Mesenchymal stem cell (in vitro differentiated cells and primary cell): ENCODE measurements at places on chromosomes 11 and 22.
A peak's percentile ranks its signal among the peaks of the same experiment; 100 is the strongest.

DNA sequence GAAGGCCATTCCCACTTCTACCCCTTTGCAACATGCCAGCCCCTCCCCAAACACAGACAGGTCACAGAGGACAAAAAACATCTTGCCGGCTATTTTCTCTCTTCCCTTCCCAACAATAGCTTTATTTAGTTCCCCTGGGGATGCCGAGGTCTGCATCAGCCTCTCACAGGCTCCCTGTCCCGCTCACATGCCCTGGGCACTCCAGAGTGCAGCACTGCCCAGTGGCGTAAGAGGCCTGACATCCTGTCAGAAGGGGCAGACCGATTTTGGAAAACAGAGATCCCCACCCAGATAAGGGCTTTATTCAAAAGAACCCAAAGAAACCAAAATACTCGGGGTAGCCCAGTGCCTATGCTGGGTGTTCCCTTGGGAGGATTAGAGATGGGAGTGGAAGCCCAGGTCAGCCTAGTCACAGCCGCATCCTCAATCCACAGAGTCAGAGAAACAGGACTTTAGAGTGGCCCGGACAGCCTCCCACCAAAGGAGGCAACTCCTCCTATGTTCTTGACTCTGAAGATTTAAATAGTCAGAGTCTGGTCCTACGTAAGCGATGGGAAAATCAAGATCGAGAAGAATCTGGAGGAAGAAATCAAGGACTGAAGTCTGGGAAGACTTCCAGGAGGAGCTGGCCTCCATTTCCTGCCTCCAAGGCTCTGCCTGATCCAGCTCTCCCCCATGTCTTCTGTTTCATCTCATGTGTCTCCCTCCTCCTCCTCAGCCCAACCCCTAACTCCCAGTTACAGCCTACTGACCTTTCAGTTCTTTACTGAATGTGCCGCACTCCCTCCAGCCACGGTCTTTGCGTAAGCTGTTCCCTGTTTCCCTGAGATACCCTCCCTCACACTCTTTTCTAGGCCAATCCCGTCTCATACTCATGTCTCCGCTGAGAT lies 129.3 kb downstream of the FBXO7 start:
- no peaks in the 10 kb centered on the region for H3K4me1 ChIP-seq
- peaks cover 7% of the 10 kb centered on the region for H3K27me3 ChIP-seq
- no peak overlapping the region for H3K4me3 ChIP-seq
- H3K36me3 ChIP-seq, result no peaks in the 10 kb centered on the region
- H3K27ac ChIP-seq, result no peak overlapping the region

DNA sequence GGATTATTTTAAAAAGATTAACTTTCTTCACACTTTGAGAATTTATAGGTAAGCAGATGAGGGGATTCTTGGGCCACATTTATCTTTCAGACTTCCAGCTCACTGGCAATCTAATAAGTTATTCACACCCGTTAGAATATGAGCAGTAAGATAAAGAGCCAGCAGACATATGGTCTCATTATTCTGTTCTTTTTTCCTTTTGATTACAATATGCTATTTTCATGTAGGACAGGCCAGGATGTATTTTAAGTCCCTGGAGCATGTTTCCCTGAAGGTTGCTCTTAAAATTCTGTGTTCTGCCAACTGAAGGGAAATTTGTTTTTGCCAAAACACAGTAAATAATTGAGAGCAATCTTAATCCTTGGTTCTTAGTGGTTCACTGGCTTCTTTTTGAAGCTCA lies 22.2 kb downstream of the PDHX start:
- no peak overlapping the region for H3K27ac ChIP-seq
- no peak for DNase-seq
- H3K36me3 ChIP-seq, result peaks cover 38% of the 10 kb centered on the region
- H3K4me3 ChIP-seq, result no peak overlapping the region
- H3K27me3 ChIP-seq, result no peaks in the 10 kb centered on the region
- no peaks in the 10 kb centered on the region for H3K4me1 ChIP-seq

GRCh38 chr11:83312430-83312829 lies 26.3 kb upstream of the CCDC90B start:
- no peaks in the 10 kb centered on the region for H3K4me1 ChIP-seq
- H3K36me3 ChIP-seq, result no peaks in the 10 kb centered on the region
- no peaks in the 10 kb centered on the region for H3K27me3 ChIP-seq

DNA sequence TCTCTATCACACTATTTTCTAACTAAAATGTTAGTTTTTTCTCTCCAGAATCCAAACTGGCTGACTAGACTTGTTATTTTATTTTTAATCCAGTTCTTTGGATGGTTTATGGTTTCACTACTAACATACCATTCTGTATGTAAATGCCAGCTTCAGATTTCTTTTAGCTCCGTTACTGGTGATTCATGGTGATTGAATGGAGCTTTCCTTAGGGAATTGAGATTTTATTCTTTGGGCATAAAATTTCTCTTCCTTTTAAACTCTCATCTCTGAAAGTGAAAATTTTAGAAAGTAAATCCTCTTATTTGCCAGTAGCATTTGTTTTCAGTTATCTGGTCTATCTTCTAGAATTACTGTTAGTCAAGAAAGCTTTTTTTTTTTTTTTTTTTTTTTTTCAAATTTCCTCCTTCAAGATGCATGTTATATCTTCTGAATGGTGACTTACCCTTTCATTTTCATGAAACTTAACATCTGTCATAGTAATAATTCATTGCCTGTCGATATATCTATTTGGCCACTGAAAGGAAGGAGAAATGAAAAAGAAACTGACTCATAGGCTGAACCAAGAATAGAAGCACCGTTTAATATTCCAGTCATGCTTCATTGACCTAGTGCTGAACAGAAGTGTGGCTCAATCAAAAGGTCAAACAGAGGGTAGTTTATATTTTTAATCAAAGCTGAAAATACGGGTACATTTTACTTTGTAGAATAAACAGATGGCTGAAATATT lies 6.4 kb downstream of the ENDOD1 start:
- no peaks in the 10 kb centered on the region for H3K36me3 ChIP-seq
- peak; percentile 45 for DNase-seq
- H3K27ac ChIP-seq, result no peak overlapping the region
- H3K4me3 ChIP-seq, result peak overlapping the region; percentile 17
- peaks cover 9% of the 10 kb centered on the region for H3K4me1 ChIP-seq
- H3K27me3 ChIP-seq, result no peaks in the 10 kb centered on the region

DNA sequence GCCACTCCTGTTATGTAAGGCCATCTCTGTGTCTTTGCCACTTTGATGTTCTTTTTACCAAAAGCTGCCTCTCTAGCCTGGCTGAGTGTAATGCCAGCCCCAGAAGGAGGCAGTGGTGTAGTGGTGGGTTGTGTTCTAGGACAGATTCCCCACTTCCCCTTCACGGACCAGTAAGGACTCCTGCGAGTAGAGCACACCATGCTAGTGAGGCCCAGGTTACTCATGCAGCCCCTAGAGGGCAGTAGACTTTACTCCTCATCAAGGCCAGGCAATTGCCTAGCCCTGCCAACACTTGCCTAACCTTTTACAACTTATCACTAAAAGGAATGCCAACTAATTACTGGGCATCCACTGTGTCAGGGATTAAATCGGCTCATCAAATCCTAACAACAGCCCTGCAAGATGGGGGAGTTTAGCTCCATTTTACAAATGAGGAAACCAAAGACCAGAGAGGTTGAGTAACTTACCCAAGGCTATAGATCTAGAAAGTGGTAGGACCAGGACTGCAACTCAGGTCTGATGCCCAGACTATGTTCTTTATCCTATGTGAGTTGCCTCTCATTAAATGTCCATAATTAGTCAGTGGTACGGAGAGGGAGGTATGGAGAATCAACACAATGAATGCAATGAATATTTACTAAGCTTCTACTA lies 75.3 kb downstream of the APIP start:
- H3K4me1 ChIP-seq, result peaks cover 1% of the 10 kb centered on the region
- no peaks in the 10 kb centered on the region for H3K36me3 ChIP-seq
- H3K27ac ChIP-seq, result no peak overlapping the region
- no peak overlapping the region for H3K4me3 ChIP-seq
- DNase-seq, result peak; percentile 18
- no peaks in the 10 kb centered on the region for H3K27me3 ChIP-seq

DNA sequence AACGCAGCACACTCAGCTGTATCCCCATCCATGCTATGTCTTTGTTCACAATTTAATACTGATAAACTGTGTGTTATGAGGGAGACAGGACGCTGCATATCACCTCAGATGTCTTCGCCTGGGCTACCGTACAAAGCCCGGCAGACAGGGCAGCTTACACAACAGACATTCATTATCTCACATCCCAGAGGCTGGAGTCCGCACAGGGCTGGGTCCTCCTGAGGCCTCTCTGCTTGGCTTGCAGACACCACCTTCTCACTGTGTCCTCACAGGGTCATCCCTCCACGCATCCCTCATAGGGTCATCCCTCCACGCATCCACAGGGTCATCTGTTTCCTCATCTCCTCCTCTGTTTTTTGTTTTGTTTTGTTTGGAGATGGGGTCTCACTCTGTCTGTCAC lies 61.2 kb downstream of the SHANK2 start:
- H3K36me3 ChIP-seq, result no peaks in the 10 kb centered on the region
- no peak overlapping the region for H3K27ac ChIP-seq
- no peak overlapping the region for H3K4me3 ChIP-seq
- peaks cover 3% of the 10 kb centered on the region for H3K4me1 ChIP-seq
- no peak for DNase-seq

- peaks cover 19% of the 10 kb centered on the region for H3K36me3 ChIP-seq
- H3K27ac ChIP-seq, result no peak overlapping the region
- H3K4me1 ChIP-seq, result peaks cover 5% of the 10 kb centered on the region
- H3K4me3 ChIP-seq, result no peak overlapping the region
- DNase-seq, result no peak
Measured at GRCh38 chr22:45166932-45167331, 3.2 kb downstream of the NUP50 start.

GRCh38 chr11:134509381-134510232 lies 97.6 kb upstream of the B3GAT1 start:
- no peaks in the 10 kb centered on the region for H3K4me1 ChIP-seq
- no peak overlapping the region for H3K4me3 ChIP-seq
- H3K27ac ChIP-seq, result no peak overlapping the region
- no peaks in the 10 kb centered on the region for H3K27me3 ChIP-seq
- DNase-seq, result no peak

- H3K27me3 ChIP-seq, result no peaks in the 10 kb centered on the region
- H3K4me1 ChIP-seq, result peaks cover 47% of the 10 kb centered on the region
- no peaks in the 10 kb centered on the region for H3K36me3 ChIP-seq
- H3K27ac ChIP-seq, result peak overlapping the region; percentile 20
- H3K4me3 ChIP-seq, result no peak overlapping the region
Measured at GRCh38 chr11:75334402-75334891, 17.0 kb downstream of the ARRB1 start.

DNA sequence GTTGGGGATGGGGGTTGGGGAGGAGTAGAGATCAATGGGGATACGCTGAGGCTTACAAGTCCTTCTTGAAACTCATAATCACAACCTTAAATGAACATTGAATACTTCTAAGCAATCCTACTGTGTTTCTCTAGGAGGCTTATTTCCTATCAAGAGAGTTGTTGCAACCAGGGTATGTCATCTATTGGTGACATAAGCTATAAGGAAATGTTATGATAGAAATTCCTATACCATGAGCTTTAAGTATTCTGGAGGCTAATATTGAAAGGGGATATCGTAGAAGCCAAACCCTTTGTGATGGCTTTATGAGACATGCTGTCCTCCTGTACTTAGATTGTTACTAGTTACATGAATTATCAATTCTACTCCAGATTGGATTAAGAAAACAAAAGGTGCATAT lies 72.9 kb downstream of the DKK3 start:
- no peak for DNase-seq
- H3K36me3 ChIP-seq, result peaks cover 4% of the 10 kb centered on the region
- H3K4me1 ChIP-seq, result no peaks in the 10 kb centered on the region
- H3K4me3 ChIP-seq, result no peak overlapping the region
- no peaks in the 10 kb centered on the region for H3K27me3 ChIP-seq

- no peak overlapping the region for H3K4me3 ChIP-seq
- H3K36me3 ChIP-seq, result no peaks in the 10 kb centered on the region
- no peaks in the 10 kb centered on the region for H3K27me3 ChIP-seq
- DNase-seq, result no peak
Measured at GRCh38 chr11:35337914-35338305, 81.4 kb downstream of the SLC1A2 start.

DNA sequence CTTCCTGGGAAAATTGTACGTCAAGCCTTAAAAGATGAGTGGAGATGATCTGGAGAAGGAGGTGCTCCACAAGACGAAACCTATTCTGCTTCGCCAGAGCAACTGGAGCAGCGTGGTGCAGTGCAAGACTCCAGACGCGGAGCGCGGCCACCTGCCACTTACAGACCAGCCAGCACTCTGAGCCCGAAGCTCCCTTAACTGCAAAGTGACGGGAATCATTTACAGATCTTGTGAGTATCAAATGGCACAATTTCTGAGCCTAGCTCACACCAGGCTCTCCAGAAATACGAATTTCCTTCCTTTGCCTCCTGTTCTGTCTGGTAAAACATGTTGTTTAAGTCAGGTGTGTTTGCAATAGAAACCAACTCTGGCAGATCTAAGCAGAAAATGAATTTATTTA lies 369.3 kb downstream of the CADM1 start:
- H3K4me3 ChIP-seq, result no peak overlapping the region
- H3K36me3 ChIP-seq, result no peaks in the 10 kb centered on the region
- H3K27me3 ChIP-seq, result peaks cover 4% of the 10 kb centered on the region
- DNase-seq, result no peak

GRCh38 chr11:841981-842369 lies 354 bp downstream of the POLR2L start:
- peak overlapping the region; percentile 42 for H3K27ac ChIP-seq
- H3K27me3 ChIP-seq, result no peaks in the 10 kb centered on the region
- peaks cover 69% of the 10 kb centered on the region for H3K4me1 ChIP-seq

DNA sequence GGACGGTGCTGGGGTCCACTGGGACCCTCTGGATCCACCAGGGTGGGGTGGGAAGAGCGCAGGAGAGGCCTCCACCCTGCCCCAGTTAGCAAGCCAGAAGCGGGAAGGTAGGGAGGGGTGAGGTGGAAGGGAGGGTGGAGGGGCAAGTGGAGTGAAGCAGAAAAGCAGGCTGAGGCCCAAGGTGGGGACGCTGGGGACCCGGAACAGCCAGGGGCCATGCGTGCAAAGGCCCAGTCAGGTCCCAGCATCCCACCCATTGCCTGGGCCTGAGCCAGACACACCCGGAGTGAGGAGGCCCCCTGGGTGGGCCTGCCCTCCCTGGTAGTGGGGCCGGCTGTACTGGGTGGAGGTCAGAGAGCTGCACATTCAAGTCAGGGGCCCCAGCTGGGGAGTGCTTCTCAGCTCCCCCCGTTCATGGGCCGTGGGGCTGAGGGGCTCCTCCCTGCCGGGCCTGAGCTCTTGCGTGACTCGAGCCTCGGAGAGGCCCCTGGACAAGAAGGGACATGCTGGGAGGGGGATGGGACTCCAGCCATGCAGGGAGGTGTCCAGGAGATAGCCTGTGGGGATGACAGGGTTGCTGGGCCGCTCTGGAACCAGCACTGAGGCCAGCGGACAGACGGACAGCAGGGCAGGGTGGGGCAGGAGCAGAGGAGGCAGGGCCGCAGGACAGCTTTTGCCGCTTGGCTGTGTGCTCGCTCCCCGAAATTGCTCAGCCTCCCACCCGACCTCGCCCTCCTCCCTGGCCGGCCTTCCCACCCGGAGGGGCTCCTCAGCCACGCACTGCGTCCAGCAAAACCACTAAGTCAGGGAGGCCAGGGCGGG lies 7.7 kb downstream of the TNNT3 start:
- H3K4me3 ChIP-seq, result no peak overlapping the region
- H3K36me3 ChIP-seq, result no peaks in the 10 kb centered on the region
- DNase-seq, result no peak
- peaks cover 25% of the 10 kb centered on the region for H3K27me3 ChIP-seq
- peaks cover 19% of the 10 kb centered on the region for H3K4me1 ChIP-seq
